ENCODE measurements at places on chromosomes 5 and 9. TPM values are rescaled to one million over a fixed set of nuclear protein-coding genes. Genes with fewer than 3 reads are reported as not detected.

Gene MRPL22
- total RNA-seq, result 97.0 TPM

- peak; percentile 9 for DNase-seq
These were observed 32.1 kb upstream of the MED10 start for GRCh38 chr5:6410421-6410820.

GRCh38 chr5:40984884-40985283 is 75.6 kb downstream of the C7 start:
- no peak for DNase-seq

- DNase-seq, result no peak
These were observed 126.0 kb upstream of the BOD1 start for GRCh38 chr5:173742432-173742816.

- peak; percentile 50 for DNase-seq
These were observed 53.2 kb downstream of the USP20 start for GRCh38 chr9:129888293-129889121.

Gene SURF6
- total RNA-seq, result 24.1 TPM

Gene SLC36A3
- total RNA-seq, result not detected

DNA sequence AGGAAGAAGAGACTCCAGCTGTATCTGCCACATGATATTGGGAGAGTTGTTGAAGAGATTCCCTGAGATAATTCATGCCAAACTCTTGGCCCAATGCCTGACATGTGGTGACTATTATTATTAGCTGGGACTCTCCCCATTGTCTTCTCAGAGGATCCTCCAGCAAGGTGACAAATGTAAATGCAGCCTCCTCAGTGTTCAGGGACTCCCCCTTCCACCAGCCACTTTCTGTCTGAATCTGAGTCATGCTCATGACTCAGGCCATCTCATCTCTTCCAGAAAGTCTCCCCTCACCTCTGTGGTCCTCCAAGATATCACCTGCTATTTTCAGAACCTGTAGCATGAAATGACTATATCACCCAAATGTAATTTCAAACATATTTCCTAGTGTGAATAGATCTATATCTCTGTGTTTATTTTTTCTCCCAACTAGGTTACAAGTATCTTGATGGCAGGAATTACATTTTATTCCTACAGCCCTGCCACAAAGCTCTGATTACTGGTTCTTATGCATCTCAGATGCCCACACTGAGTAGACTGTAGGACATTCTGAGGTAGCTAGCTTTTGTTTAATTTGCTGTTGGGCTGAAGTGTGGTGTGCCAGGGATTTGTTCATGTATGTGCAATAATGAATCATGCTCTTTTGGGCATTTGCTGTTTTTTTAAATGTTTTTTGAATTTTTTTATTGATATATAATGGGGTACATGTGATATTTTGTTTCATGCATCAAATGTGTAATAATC is 126.6 kb upstream of the IL12B start:
- peak; percentile 36 for DNase-seq

Gene TAF11L13
- total RNA-seq, result not detected

DNA sequence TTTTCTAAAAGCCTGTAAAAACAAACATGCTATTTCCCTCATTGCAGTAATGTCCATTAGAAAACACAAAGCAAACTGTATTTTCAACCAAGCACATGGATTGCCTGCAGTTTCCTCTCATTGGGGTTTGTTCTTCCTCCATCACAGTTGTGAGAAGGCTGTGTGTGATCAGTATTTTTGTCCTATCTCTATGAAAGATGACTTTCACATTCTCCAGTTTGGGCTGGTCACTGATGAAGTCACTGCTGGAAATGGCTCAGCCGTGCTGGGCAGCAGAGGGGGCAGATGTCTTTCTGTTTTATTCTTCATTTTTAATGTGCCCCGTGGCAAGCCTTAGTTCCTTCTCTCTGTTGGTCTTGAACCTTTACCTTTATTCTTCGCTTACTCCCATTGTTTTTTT is 288.9 kb upstream of the MPDZ start:
- no peak for DNase-seq

Gene DNAJC21
- 49.6 TPM for total RNA-seq

GRCh38 chr5:118095115-118095514 is 893.2 kb downstream of the DTWD2 start:
- no peak for DNase-seq

Gene SOX30
- 0.48 TPM for total RNA-seq

- no peak for DNase-seq
These were observed 5.9 kb upstream of the SPTAN1 start for GRCh38 chr9:128546504-128546903.

- no peak for DNase-seq
These were observed 206.4 kb downstream of the PDZD2 start for GRCh38 chr5:31845361-31845760.

GRCh38 chr9:69549310-69550202 is 122.6 kb downstream of the APBA1 start:
- peak; percentile 60 for DNase-seq

Gene PTBP3
- 102 TPM for total RNA-seq

Gene ECSCR
- not detected for total RNA-seq

- DNase-seq, result no peak
These were observed 181.1 kb upstream of the RAD23B start for GRCh38 chr9:107102011-107102410.

- DNase-seq, result no peak
These were observed 126.6 kb downstream of the BARX1 start for GRCh38 chr9:93828331-93829097.

DNA sequence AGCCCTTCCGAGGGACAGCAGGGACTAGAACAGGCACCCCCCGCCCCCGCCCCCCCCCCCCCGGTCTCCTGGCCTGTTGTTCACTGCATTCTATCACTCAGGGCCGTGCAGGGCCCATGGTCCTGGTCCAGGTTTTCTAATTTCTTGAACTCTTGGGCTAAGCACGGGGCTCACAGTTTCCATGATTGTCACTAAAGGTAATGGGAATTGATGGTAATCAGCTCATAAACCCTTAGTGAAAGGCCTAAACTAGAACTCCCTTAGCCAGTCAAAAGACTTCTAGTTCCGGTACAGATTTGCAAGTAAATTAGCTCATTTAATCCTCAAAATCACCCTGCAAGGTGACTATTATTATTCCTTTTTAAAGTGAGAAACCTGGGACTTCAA is 14.7 kb upstream of the PWWP2A start:
- DNase-seq, result no peak

GRCh38 chr9:27572566-27572917 is 739 bp downstream of the C9orf72 start:
- DNase-seq, result peak; percentile 65

DNA sequence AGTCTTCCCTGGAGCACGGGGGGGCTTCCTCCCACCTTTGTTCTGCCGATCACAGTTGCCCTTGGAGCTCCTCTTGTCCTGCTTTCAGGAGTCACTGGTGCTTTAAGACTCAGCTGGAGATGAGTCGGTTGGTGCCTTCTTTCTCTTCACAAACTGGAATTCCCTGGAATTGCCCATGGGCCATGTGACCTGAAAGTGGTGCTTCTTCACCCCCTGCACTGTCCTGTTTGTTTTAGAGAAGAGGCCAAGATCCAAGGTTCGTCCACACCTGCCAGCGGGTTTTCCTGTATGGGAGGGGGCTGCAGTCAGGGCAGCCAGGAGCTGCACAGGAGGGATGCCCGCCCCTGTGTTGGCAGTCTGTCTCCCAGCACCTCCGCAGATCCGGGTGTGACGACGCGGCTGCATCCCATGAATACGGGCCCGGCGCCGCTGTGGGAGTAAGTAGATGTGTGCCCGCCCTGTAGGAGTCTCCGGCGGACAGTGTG is 9.5 kb upstream of the MRPS2 start:
- DNase-seq, result no peak

- no peak for DNase-seq
These were observed 68.4 kb downstream of the ANXA1 start for GRCh38 chr9:73219985-73220626.

GRCh38 chr9:128553728-128554127 is 1.3 kb downstream of the SPTAN1 start:
- DNase-seq, result no peak

Gene SURF2
- total RNA-seq, result 25.9 TPM

- no peak for DNase-seq
These were observed 182.6 kb upstream of the ZNF608 start for GRCh38 chr5:124929000-124929399.

Gene FAM78A
- 5.6 TPM for total RNA-seq

GRCh38 chr9:133515615-133516255 is 9.0 kb downstream of the MYMK start:
- no peak for DNase-seq

- DNase-seq, result peak; percentile 94
These were observed 4.5 kb upstream of the SET start for GRCh38 chr9:128684325-128685199.

- peak; percentile 89 for DNase-seq
These were observed at the start of gene SLC35D2 for GRCh38 chr9:96383165-96383942. TSS of gene SLC35D2 (minus strand) at chr9:96383711. CDS start at chr9:96383634, 77 bp downstream.

DNA sequence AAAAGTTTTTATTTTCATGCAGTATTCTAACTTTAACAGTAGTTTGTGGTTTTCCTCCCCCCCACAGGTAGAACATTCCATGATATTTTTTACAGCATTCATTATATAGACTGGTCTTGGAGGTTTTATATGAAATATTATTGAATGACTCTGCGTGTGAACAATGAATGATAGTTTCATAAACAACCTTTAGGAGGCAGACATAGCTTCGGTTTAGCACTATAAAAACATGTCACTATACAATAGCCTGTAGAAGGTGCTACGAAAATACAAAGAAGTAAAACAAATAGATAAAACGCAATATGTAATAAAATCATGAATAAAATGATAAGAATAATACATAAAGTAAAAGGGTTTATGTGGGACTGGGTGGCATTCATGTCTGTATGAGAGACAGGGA is 8.5 kb downstream of the KLF4 start:
- DNase-seq, result no peak

- DNase-seq, result peak; percentile 68
These were observed 7.0 kb upstream of the SH3GL2 start for GRCh38 chr9:17571825-17572224.

Gene EDIL3
- total RNA-seq, result 22.5 TPM

Gene ARL14EPL
- total RNA-seq, result not detected

- DNase-seq, result no peak
These were observed 46.1 kb downstream of the SLC25A46 start for GRCh38 chr5:110784901-110785300.

- no peak for DNase-seq
These were observed 478.9 kb downstream of the HTR1A start for GRCh38 chr5:63483338-63483737.

Gene NMUR2
- not detected for total RNA-seq

GRCh38 chr9:87667164-87667738 is 58.7 kb upstream of the CTSL start:
- peak; percentile 91 for DNase-seq

- peak; percentile 27 for DNase-seq
These were observed at the start of gene IL3 for GRCh38 chr5:132060501-132061161. TSS of gene IL3 (plus strand) at chr5:132060655. CDS start at chr5:132060707, 52 bp downstream.

GRCh38 chr5:135655468-135655815 is 76.7 kb upstream of the CXCL14 start:
- DNase-seq, result no peak

GRCh38 chr5:149406203-149406978 is 27.3 kb upstream of the IL17B start:
- DNase-seq, result peak; percentile 80

- no peak for DNase-seq
These were observed 779 bp downstream of the FAM13B start for GRCh38 chr5:138032028-138032571.

- no peak for DNase-seq
These were observed 19.7 kb downstream of the C6 start for GRCh38 chr5:41193456-41194205.

DNA sequence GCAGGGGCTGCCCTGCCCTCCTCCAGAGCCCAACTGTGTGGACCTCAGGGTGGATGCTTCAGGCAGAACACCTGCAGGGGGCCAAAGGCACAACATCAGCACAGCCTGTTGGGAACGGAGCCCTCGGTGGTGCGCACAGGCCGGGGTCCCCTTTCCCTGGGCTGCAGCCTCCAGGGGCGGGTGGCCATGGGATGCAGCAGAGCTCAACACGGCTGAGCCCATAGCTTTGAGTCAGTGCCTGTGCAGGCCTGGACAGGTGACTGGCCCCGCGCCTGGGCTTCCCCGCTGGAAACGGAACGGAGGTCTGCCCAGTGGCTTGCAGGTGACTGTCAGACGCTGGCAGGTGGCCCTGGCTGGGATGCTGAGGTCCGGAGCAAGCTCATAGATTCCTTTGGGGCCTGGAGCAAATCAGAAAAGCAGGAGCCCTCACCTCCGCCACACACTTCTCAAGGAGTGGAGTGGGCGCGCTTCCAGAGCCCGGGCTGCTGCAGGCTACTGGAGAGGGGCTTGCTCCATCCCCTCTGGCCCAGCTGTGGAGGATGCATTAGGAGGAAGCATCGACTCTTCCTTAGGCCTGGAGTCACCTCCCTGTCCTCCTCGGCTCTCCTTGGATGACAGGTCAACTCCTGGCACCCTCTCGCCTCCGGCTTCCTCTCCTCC is 69.8 kb upstream of the RNU6ATAC start:
- no peak for DNase-seq

Gene CYSRT1
- total RNA-seq, result 1.4 TPM

Gene MAP1B
- total RNA-seq, result 98.1 TPM

DNA sequence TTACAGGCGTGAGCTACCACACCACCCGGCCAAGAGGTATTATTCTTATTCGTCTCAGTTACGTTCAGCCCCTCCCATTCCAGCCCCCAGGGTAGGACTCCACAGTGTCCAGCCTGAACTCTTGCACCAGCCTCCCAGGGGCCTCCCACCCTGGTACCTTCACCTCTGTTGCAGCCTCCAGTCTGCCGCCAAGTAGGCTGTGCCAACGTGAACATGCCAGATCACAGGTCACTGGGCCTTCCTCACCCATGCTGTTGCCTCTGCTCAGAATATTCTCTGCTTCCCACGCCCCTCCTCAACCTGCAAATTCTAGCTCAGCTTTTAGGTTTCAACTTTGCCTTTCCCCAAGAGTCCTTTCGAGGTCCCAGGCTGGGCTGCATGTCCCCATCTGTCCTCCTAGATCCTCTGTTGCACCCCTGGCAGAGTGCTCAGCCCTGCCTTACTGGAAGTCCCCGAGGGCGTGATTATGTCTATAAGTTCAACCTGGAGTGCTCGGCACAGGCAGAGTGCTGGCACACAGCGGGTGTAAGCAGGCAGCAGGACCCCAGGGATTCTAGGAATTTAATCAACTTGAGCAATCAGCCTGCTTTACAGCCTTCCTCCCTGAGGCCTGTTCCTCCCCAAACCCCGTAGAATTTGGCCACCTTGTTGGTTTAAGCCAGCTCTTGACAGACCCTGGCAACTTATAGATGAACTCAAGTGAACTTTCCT is 13.1 kb upstream of the STXBP1 start:
- DNase-seq, result no peak

- DNase-seq, result peak; percentile 55
These were observed 29.1 kb downstream of the GFPT2 start for GRCh38 chr5:180323941-180324600.

Measured in endodermal cell (in vitro differentiated cells).